ENCODE measurements at places on chromosomes 6 and 20.
A peak's percentile ranks its signal among the peaks of the same experiment; 100 is the strongest.

DNA sequence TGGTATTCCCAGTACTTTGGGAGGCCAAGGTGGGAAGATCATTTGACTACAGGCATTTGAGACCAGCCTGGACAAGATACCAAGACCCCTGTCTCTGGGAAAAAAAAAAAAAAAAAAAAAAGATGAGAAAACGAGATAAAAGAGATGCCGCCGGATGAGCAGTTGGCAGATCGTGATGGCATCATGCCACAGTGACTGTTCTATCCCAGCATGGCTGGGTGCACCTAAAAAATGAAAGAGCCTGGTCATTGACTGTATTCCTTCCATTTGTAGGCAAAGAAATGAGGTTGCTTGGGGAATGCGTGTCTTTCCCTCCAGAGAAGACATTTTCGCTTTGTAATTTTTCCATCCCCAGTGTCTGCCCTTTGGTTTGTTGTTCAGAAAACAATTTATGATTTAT, 12.9 kb downstream of the AKAP12 start:
- DNase-seq, result no peak

DNA sequence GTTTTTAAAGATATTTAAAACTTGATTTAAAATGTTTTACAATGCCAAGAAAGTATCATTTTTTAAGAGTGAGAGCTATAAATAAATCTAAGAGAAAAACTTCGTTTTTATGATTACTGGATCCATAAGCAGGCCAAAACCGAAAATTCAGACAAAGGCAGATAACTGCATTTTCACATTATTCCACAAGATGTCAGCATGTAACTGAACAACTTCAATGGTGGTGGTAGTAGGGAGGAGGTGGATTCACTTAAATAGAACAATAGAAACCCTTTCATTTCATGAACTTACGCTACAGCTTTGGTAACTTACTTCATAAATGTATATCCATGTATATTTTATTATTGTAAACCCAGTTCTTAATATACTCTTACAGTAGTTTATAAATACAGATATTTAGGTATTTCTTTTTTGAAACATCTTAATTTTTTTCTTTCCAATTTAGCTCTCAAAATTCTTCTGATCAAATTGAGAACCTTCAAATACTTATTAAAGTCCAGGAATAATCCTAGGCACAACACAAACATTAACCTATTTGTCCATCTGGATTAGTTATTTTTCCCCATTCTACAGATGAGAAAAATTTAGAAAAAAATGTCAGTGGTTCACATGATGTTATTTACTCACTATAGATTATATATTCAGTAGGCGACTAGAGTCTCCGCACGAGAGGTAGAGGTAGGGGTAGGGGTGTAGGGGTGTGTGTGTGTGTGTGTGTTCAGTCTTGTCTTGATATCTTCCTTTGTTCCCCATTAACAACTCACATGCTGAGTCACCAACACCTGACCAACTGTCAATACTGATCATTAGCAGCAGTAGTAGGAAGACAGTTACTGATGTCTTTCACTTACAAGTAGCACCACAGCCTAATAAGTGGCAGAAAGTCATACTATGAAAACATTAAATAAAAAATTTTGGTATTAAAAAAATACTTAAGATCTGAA, 111.5 kb downstream of the ARHGAP18 start:
- peak; percentile 35 for DNase-seq

GRCh38 chr6:160030103-160030502, 61.2 kb downstream of the IGF2R start:
- DNase-seq, result peak; percentile 82

- no peak for DNase-seq
Measured at GRCh38 chr6:101760843-101761621, 367.5 kb downstream of the GRIK2 start.

- DNase-seq, result peak; percentile 10
Measured at GRCh38 chr20:41135187-41135887, 2.0 kb upstream of the PLCG1 start.

GRCh38 chr6:134948691-134949090, 1.2 kb downstream of the ALDH8A1 start:
- no peak for DNase-seq

- no peak for DNase-seq
Measured at GRCh38 chr6:89297695-89298351, 17.3 kb downstream of the GABRR2 start.

DNA sequence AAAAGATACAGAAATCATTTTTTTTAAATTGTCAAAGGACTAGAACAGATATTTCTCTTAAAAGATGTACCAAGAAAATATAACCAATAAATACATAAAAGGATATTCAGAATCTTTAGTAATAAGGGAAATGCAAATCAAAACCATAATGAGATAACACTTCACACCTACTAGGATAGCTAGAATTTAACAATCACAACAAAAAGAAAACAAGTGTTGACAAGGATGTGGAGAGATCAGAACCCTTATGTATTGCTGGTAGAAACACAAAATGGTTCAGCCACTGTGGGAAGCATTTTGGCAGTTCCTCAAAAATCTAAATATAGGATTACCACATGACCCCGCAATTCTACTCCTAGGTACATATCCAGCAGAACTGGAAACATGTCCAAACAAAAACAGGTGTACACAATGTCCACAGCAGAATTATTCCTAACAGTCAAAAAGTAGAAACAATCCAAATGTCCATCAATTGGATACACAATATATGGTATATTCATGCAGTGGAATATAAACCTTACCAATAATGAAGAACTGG, 211.0 kb downstream of the LRFN2 start:
- peak; percentile 50 for DNase-seq
